ENCODE measurements at places on chromosomes 3 and 15. TPM values are rescaled to one million over a fixed set of nuclear protein-coding genes. Genes with fewer than 3 reads are reported as not detected.

PP2D1 gene
- total RNA-seq: not detected

GCSAM gene
- not detected for total RNA-seq

FSIP1 gene
- total RNA-seq: not detected

GRCh38 chr15:68441045-68441743 is 9.2 kb upstream of the ITGA11 start:
- DNase-seq: peak; percentile 58

DNA sequence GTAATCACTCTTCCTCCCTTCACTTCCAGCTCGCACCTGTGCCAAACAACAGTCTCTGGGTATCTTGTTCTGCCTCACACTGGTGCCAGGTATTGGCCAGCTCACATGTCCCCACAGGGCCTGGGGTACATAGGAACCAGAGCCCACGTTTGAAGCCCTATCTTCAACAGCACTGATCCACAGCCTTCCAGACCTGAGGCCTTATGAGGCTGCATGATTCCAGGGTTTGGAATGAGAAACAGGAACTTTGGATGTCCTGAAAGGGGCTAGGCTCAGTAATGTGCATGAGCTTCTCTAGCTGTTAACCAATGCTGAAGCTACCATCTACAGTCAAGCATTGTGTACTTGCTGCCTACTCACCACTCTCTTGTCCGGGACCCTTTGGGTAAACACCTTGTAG is 92.4 kb downstream of the GPR156 start:
- no peak for DNase-seq

GRCh38 chr3:165210132-165210531 is 13.9 kb upstream of the SLITRK3 start:
- DNase-seq: no peak

DNA sequence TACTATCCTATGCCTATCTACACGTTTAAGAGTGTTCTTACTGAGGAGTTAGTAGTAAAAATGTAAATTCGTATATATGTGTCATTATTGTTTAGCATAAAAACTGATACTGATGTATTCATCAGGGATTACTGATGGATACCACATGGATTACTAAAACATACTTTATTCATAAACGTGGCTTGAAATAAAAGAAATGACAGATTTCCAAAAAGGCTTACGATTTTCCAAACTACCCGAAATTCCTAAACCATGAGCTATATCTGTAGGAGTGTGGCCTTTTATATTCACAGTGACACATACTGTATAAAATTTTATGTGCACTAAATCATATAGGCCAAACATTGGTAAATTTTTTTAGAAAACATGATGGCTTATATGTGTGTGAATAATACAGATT is 6.9 kb downstream of the TSC22D2 start:
- DNase-seq: no peak

All from right atrium auricular region (tissue), 2 donors.